ENCODE measurements at places on chromosomes 3 and 15.

DNA sequence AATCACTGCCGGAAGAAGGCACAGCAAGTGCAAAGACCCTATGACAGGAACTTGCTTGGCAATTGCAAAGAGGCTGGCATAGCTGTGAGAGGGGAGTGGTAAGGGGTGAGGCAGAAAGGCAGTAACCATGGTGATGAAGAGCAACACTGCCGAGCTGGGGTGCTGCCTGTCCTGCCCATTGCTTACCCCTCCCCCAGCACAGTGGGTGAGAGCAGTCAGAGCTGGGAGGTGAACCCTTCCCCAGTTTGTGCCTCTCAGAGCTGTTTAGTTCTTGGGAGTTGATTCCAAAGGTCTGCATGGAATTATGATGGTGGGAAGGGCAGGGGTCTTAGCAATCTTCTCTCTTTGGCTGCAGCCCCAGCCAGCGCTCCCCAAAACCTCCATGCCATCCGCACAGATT lies 8.8 kb downstream of the TYRO3 start:
- no peak for DNase-seq

DNA sequence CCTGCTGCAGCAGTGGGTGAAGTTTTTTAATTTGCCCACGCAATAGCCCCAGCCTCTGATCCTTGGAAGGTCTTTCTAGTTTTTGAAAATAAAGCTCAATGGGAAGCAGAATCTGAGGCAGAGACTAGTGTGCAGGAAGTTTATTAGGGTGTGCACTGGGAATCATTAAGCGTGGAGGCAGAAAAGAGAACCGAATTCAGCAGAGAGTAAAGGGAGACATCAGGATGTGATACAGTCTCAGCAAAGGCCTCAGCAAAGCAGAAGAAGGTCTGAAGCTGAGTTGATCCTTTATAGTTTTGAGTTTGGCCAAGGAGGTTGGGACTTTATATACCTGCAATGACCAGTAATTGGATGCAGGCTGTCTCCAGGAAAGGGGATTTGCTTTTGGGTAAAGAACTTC lies 4.9 kb upstream of the BTLA start:
- no peak for DNase-seq

GRCh38 chr3:37575284-37575683 lies 286.4 kb upstream of the CTDSPL start:
- no peak for DNase-seq

GRCh38 chr3:64247991-64248646 lies 22.9 kb upstream of the PRICKLE2 start:
- DNase-seq: no peak

DNA sequence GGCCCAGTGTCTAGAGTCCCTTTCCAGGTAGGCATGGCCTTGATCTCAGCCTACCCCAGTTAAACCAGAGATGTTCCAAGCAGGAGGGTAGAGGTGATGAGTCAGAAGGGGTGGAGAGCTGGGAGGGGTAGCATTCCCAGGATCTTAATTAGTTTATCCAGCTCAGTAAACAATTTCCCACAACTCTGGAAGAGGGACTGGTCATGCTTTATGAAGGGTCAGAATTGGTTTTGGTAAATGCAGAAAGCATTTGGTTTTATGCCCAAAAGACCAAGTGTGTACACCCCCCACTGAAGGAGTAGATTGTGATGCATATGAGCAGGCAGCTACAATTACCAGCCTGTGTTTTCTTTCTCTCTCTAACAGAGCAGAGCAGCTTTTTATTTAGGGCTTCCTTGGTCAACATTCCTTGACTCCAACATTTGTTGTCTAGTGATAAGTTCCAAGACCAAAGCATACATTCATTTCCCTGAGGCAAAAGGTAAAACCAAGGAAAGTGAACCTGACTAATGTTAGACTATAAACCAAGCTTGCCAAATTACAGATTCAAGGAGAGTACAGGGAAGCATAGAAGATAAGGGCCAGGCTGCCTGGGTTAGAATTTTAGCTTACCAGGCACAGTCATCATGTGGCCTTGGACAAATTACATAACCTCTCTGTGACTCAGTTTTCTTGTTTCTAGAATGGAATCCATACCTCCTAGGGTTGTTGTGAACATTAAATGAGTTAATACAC lies 17.6 kb downstream of the EXOSC7 start:
- DNase-seq: no peak

DNA sequence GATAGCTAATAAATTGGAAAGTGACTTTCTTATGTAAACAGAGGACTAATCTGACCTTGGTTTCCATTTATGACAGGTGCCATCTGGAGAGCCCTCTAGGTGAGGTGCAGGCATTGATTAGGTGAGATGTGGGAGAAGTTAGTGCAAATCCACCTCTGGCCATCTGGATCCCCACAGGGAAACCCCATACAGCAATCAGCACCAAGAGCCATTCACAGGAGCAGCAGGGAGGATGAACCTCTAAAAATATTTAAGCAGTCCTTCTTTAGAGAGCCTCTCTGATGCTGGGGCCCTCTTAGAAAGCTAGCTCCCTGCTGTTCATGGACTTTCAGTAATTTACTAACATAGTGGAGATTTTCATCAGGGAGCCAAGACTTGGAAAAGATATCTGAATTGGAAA lies 69.3 kb downstream of the CLSTN2 start:
- DNase-seq: no peak

DNA sequence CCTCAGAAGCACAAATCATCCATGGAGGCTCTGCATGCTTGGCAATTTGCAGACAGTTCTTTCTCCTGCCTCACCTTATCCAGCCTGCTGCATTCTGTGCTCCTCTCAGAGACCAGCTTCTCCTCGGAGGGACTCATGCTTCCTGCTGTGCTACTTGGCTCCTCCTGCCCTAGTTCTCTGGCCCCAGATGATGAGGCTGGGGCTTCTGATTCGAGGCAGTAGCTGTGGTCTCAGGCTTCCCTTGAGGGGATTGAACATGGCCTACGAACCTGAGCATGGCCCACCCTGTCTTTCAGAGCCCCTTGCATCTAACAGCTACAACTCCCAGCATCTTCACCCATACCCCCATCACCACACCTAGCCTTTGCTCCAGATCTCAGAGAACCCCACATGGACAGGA lies 6.7 kb downstream of the VIPR1 start:
- DNase-seq: no peak

DNA sequence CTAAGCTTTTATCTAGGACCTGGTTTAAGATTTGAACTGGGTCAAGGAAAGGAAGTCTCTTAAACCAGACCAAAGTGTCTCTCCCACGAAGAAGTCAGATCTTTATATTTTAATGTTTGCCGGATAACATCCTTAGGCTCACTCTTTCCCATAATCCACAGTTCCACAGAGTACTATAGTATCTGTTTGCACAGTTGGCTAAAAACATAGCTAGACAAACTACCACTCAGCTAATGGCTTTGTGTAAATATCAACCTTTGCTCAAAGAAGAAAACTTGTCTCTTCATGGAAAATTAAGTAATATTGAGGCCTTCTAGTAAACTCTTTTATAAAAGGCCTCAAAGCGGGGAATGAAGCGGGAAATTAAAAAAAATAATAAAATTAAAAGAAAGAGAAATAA lies 13.5 kb upstream of the SLC9C1 start:
- no peak for DNase-seq

DNA sequence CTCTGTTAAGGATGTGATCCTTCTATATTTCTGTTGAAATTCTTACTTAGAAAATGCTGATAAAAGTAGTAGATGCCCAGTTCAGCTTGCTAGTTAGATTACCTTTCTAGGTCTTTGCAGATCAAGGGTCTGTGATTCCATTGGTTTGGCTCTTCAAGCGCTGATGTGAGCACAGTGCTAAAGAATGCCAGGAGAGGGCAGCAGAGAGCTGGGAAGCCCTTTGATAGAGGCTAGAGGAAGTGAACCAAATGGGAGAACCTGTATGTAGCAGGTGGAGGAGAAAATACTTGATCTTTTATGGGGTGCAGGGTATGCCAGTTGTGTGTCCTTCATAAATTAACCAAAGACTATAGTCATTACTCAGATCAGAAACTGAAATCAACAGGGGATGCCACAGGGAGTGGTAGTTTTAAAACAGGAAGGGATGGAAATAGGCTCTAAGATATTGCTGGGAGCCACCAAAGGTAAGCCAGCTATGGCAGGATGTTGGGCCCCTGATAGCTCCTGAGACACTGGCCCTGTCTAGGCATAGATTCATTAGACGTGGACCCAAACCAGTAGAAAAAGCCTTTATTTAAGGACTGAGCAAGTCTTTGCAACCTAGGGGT lies 677.4 kb downstream of the SQOR start:
- DNase-seq: peak; percentile 53

GRCh38 chr15:82921242-82921641 lies 31.3 kb downstream of the HOMER2 start:
- DNase-seq: no peak

GRCh38 chr3:114442246-114442645 lies 148.4 kb downstream of the TIGIT start:
- no peak for DNase-seq

- DNase-seq: no peak
These were observed 91.3 kb downstream of the LARS2 start for GRCh38 chr3:45479621-45480035.

- DNase-seq: no peak
These were observed 77.3 kb upstream of the SCN5A start for GRCh38 chr3:38726751-38727150.

GRCh38 chr3:126266291-126266840 lies 86.0 kb upstream of the ALDH1L1 start:
- no peak for DNase-seq

DNA sequence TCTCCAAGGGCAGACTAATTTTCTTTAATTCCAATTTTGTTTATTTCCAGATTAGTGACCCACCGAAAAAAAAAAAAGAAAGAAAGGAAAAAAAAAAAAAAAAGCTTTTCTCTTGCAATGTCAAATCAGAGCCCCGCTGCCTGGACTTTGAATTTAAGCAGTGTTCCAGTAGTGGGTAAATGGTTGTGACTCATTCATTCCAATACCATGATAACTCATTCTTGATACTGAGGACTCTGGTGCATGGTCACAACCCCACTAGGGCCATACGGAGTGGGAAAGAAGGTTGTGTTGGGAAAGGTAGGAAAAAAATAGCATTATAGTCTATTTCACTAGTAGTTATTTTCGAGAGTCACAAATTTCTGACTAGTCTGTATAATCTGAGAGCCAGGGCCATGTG lies 59.1 kb upstream of the COL8A1 start:
- DNase-seq: no peak

- no peak for DNase-seq
These were observed 393.1 kb upstream of the CDIN1 start for GRCh38 chr15:36186376-36186775.

DNA sequence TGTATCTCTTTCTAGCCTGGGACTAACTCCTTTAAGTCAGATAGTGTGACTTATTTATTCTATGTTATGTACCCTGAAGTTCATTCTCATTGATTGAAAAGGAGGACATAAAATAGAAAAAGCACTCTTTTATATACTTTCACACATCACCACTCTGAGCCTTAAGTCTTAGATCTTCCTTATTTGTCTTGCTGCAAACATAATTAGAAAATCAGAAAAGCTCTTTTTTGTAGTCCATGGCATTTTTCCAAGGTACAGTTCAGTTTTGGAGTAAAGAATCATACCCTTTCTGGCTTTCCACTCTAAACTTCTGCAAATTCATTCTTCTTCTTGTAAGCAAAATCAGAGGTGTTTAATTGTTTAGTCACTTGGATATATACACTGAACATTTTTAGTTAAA lies 75.5 kb downstream of the AKAP13 start:
- DNase-seq: no peak

GRCh38 chr15:42106288-42106687 lies 11.9 kb upstream of the PLA2G4D start:
- no peak for DNase-seq
